ENCODE measurements at places on chromosomes 6 and 20.

- no peak for DNase-seq
Observed at GRCh38 chr20:45636513-45636912, 5.4 kb upstream of the WFDC9 start.

- DNase-seq, result no peak
Observed at GRCh38 chr6:45706319-45706718, 309.3 kb downstream of the CLIC5 start.

DNA sequence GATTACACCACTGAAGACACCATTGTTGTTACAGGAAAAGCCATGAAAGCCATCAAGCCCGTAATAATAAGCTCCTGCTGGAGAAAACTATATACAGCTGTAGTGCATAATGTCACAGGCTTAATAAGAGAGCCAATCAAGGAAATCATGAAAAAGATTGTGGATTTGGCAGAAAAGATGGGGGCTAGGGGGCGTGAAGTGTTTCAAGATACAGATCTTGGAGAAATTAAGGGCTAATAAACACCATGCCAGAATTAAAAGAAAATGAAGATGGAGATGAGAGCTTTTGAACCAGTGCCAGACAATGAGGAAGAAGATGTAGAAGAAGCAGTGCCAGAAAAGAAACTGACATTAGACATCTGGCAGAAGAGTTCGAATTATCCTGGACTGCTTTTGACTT is 43.2 kb upstream of the DTNBP1 start:
- no peak for DNase-seq

DNA sequence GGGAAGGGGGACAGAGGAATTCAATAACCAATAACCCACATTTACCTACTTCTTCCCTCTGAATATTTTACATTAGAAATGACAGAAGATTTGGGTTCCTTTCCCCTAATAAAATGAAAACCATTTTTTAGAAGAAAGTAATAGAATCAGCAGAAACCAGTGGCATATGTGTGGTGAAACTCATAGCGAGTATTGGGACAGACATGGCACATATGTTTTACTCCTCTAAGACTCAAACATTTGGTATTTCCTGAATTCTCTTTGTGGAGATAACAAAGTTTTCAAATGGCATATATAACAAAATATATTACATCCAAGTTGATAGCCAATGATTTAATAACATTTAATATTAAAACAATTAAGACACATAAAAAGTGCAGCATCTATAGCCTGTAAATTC is 12.9 kb upstream of the BEND3 start:
- no peak for DNase-seq

- no peak for DNase-seq
Observed at GRCh38 chr6:15020119-15020770, 225.6 kb upstream of the JARID2 start.

DNA sequence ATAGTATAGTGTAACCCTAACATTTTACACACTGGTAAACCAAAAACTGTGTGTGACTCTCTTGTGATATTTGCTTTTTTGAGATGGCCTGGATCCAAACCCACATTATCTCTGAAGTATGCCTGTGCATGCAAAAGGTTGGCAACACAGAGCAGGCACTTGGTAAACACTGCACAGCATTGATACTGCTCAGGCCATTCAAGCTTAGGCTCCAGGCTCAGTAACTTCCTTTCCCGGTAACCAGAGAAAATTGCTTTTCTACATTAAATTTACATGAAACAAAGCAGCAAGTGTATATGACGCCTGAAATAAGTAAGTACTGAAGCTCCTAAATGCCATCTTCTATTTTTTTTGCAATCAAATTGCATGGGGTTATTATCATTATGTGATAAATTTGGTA is 205.7 kb downstream of the EPM2A start:
- DNase-seq, result no peak

- no peak for DNase-seq
Observed at GRCh38 chr6:160420253-160420968, 72.2 kb downstream of the SLC22A3 start.

DNA sequence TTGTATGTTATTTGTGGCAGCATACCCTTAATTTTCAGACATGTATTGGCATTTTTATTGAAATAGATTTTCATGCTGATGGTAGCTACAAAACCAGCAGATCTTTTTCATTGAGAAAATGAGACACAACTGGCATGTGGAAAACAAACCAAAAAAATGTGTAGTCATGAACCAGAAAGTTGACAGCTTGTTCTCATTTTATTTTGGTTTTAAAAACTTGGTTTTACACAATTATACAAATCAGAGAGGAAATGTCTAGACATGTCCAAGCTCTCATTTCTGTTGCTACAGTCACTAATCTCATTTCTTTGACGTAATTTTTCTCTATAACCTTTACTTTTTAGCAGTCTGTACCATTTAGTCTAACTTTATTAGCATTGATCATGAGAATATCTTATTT is 85.4 kb downstream of the GRIK2 start:
- no peak for DNase-seq

DNA sequence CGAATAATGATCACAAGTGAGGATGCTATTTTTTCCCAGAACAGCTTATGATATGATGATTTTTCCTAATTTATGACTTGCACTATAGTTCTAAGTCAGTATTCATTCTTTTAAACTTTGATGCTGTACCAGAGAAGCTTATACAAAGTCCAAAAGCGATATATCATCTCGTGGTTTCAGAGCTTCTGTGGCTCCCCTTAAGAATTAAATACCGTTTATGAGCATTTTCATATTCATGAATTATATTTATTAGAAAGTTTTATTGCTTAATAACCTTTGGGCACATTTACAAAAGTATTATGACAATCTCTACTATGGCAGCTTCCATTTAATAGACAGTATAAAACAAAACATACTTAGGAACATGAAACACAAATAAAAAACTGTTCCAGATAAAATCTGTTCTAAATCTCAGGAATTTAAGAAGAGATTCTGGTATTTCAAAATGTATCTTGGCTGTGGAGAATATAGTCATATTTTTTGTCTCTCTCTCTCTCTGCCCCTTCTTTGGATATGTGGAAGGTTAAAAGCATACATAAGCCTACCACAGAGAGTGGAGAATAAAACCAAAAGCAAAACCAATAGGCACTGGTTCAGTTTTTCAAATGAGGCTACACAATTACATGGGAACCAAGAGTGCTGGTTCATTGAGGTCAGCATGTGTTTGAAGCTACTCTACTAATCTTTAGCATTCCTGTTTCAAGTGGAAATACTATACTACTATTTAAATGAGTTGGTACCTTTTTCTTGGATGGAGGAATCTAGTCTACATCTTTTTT is 884.5 kb upstream of the GJE1 start:
- DNase-seq, result no peak

- peak; percentile 3 for DNase-seq
Observed at GRCh38 chr6:105402090-105402938, 568 bp downstream of the PREP start.

- DNase-seq, result no peak
Observed at GRCh38 chr20:51758978-51759544, 9.1 kb downstream of the ATP9A start.

DNA sequence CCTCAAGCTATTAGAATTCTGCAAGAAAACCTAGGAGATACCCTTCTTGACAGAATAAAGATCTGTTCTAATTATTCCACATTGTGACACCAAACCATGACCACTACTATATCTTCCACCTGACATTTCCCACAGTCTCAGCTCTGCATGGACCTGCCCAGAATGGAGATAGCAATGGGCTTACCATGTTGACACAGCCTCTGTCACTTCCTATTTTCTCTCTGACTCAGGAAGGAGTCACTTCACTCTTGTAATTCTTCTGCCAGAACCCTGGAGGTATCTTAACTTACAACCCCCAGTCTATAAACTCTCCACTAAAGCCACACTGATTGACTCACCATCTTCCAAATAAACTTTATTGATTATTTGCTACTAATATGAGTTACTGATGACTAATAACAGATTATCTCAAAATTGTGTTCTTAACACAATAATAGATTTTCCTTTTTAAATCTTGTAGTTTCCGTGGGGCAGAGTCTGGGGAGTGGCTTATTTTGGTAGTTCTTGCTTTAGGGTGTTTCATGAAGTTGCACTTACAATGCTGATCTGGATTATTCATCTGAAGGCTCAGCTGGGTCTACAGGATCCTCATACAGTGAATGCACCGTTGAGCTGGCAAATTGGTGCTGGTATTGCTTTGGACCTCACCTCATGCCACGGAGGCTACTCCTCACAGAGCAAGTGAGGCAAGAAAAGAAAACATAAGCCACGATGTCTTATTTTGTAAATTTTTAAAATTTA is 869.9 kb downstream of the KIF16B start:
- DNase-seq, result no peak

DNA sequence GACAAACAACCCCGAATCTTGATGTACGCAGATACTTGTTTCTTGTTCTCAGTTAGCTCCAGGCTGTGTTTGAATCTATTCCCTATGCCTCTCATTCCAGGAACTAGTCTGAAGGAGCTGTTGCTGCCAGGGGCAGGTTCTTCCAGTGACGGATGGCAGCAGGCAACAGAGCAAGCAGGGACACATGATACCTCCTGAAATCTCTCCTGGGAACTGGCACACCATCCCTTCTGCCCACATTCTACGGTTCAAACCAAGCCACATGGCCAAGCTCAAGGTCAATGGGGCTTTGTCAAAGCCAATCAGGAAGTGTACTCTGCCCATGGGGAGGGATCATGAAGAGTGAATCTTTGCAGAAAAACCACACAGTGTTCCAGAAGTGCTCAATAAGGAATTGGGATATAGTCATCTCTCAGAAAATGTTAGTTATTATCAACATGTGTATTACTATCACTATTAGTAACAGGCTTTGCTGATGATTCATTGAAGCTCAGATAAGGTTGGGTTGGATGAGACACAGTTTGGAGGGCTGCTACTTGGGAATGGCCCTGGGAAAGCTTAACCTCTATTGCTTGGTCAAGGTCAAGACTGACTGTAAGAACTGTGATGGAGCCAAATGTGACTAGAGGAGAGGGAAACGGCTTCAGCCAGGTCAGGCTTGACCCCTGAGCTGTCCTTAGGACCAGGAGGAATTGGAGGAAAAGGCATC is 454.9 kb downstream of the PTPRT start:
- DNase-seq, result no peak

DNA sequence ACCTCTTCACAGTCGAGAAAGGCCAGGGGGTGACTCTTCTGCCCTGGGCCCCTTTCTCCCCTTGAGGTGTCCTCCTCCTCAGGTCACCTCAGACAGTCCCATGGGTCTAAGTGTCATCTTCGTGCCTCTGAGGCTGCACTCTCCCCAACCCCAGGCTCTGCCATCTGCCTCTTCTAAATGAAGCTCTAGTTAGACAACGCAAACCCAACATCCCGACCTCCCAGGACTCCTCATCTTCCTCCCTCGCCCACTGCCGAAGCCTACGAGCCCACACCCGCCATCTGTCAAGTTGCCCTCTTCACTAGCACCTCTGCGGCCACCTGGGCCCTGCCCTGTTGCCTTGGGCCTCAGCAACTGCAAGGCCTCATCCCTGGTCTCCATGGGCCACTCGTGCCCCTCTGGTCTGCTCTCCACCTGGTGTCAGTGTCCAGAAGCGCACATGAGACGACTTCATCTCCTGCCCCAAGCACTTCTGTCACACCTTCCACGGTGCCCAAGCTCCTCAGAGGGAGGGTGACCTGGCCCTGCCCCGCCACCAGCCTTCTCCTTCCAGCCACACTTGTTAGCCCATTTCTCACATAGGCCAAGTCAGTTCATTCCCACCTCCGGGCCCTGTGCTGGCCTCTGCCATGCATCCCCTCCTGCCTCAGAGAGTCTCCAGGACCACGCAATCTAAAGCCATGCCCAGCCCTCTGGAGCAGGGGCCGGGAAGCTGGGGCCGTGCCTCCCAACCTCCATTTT is 53.8 kb downstream of the RRBP1 start:
- DNase-seq, result no peak

GRCh38 chr6:150093397-150093796 is 24.5 kb upstream of the ULBP3 start:
- no peak for DNase-seq

- no peak for DNase-seq
Observed at GRCh38 chr6:55704421-55704820, 125.4 kb upstream of the HMGCLL1 start.

DNA sequence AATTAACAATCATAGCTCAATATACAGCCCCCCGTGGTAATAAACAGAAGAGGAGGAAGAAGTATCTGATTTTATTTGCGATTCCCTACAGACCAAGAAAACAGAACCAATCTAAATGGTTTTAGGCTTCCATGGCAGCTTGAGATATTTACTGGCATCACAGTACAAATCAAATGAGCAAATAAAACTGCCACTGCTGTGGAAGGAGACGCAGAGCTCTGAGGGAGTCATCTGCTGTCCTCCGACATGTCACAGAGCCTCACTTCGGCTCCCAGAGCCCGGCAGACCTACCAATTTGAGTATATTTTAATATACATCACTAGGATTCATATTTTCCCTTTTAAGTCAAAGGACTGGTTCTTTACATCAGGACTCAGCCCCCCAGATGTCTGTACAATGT is 145.2 kb upstream of the KCNQ5 start:
- no peak for DNase-seq

DNA sequence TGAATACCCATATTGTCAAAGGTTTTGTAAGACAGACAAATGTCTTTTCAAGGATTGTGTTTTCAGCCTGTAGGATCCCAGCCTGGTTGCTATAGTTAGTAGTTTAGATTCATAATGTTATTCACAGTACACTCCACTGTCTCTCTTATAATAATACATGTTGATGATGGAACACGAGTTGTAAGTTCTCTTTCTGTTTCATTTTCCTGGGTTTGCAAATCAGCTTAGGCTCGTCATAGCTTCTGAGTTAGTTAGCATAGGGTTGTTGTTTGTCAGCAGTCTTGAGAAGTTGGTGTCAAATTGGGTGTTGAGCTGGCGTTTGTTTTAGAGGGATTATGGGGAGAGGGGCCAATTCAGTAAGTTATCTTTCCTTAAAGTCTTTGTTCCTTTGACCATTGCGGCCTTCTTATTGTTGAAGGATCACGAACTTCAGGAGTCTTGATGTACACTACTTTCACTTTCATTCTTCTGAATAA is 45.8 kb downstream of the QKI start:
- DNase-seq, result no peak

- no peak for DNase-seq
Observed at GRCh38 chr6:170370416-170370815, 63.9 kb downstream of the FAM120B start.

GRCh38 chr20:6630514-6630913 is 137.0 kb upstream of the BMP2 start:
- DNase-seq, result no peak

DNA sequence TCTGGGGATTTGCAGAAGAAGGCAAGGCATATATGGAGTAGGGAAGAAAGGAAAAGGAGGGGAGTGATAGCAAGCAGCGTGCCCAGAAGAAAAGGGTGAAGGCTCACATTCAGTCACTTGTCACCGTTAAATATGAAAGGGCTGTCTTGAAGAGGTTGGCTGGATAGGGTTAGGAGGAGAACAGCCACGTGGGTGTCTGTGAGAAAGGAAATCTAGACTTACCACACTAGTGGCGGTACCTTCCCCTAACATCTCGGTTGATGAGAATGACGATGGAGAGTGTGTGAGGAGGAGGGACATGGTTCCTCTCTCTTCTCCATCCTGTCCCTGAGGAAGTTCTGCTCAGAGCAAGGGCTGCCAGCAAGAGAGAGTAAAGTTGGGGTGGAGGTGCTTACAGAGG is 74.3 kb upstream of the CCN6 start:
- DNase-seq, result no peak

GRCh38 chr6:12083302-12083701 is 71.2 kb downstream of the HIVEP1 start:
- DNase-seq, result no peak

GRCh38 chr20:23967616-23967979 is 21.0 kb downstream of the GGTLC1 start:
- DNase-seq, result no peak
